SIG-M5 (cell line): ENCODE measurements at places on chromosomes 7 and 10.

GRCh38 chr10:69651362-69651761 is 21.3 kb downstream of the FAM241B start:
- DNase-seq: no peak

GRCh38 chr7:7946486-7946885 is 22.1 kb upstream of the GLCCI1 start:
- no peak for DNase-seq

DNA sequence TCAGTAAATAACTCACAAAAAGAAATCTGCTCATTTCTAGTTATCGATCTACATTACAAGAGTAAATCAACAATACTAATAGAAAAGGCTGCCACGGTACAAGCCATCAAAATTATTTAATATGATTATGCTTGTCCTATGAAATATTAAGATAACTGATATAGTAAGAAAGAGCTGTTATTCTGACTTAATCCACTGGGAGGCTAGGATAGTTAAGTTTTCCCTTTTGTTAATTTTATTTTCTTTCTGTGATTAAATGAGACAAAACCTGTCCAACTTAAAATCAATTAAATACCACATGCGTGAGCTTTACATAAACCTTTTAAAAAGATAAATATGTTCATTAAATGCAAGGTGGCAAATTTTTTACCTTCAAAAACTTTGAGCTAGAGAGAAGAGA is 114.8 kb downstream of the LMBR1 start:
- DNase-seq: no peak

DNA sequence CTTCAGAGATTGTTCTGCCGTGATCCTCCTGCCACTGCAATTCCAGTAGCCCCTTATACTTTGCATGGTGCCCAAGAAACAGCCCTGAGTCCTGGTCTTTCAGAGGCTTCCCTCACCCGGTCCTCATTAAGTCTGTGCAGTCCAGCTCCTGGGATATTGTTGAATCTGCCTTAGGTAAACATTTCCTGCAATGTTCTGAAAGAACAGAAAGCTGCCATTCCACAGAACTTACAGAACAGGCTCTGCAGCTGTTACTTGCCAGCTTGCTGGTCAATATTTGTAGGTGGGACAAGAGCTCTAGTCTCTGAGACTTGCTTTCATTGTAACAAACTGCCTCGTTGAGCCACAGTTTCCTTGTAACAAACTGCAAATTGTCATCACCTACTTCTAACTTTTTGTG is 115.0 kb upstream of the KIF5B start:
- no peak for DNase-seq

DNA sequence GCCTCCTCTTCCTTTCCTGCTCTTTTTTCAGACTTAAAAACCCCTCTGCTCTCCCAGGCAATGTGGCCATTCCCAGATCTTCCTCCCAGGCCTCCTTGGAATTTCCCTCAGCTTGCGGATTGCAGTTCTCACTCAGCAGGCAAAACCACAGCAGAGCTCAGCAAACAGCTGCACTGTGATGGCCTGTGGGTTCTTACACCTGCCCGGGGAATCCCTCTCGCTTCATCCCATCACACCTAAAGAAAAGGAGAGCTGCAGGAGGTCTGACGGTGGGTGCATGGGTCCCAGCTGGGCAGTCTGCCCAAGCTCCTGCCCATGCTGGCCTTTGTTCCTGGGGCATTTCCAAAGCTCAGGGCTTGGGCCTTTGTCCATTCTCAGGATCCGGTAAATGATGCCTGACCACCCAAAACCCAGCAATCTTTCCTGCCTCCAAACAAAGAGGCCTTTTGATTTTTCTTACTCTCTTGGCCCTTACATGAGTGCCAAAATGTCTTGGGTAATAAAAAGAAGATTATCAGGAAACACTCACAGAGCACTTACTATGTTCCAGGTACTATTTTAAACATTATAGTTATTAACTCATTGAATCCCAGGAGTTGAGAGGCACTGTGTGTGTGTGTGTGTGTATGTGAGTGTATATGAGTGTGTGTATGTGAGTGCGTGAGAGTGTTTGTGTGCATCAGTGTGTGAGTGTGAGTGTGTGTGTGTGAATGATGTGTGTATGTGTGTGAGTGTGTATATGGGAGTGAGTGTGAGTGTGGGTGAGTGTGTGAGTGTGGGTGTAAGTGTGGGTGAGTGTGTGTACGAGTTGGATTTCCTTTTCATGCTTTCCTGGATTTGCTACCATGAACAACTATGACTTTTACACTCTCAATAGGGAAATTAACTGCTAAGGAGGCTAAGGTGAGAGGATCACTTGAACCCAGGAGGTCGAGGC is 64.5 kb upstream of the PODXL start:
- no peak for DNase-seq

DNA sequence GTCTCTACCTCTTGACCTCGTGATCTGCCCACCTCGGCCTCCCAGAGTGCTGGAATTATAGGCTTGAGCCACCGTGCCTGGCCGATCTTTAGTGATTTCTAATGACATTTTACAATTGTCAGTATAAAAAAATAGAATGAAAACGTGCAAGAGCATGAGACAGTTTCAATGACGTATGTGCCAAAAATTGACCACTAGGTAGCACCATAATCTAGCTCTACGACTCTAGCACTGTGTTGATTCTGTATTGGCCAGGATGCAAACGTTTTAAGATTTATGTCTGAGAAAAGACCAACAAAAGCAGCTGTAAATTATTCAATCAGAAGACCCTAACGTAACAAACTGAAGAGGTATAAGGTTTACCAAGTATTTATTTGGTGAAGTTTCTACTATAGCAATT is 25.4 kb upstream of the EXOC6 start:
- no peak for DNase-seq

DNA sequence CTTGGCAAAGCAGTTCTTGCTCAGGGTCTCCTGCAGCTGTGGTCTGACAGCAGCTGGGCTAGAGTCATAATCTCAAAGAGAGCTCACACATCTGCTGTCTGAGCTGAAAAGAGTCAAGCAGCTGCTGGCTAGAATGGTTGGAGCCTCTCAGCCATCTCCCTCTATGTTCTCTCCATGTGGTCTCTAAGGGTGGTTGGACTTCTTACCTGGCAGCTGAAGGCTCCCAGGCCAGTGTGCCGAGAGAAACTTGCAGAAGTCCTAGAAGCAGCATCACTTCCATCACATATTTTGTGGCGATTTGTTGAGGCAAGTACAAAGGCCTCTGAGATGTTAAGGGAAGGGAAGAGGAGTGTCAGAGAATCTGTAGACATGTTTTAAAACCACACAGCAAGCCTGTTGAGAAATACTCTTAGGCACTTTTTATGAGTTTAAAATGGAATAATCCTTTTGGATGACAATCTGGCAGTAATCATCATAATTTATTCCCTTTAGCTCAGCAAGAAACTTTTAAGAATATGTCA is 93.2 kb downstream of the REEP3 start:
- DNase-seq: no peak

DNA sequence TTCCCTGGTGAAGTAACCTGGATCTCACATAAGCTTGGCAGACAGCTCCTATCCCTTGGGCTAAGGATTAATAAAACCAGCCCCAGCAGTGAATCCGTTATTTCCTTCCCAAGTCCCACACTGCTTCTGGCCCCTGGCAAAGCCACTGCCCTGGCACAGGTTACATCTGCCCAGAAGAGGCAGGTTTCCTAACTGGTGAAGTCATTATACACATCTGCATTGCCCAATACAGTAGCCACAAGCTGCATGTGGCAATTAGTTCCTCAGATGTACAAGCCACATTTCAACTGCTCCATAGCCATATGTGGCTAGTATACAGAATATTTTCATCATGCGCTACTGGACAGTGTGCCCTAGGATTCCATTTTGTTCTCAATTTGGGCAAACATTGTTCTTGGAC is 273.0 kb downstream of the GRM8 start:
- no peak for DNase-seq

DNA sequence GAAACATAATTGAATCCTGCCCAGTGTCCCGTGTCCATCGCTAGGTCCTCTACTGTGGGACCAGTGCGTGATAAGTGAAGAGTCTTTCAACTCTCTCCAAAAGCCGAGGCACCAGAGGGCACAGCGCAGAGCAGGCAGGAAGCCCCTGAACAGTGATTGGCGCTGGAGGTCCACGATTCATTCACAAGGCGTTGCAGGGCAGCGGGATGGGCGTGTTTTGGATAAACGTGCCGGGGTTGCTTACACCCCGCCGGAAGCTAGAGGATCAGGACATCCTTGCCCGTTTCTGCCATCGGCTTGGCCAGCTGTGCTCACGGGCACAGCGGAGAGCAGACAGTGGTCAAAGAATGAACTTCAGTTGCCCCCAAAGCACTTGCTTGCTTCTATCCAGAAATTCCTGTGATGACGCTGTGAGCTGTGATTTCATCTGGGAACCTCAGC is 86.0 kb upstream of the PFKP start:
- no peak for DNase-seq

GRCh38 chr10:47090903-47091302 is 179.7 kb downstream of the PTPN20 start:
- no peak for DNase-seq

GRCh38 chr10:97017474-97017903 is 168.3 kb downstream of the SLIT1 start:
- no peak for DNase-seq

DNA sequence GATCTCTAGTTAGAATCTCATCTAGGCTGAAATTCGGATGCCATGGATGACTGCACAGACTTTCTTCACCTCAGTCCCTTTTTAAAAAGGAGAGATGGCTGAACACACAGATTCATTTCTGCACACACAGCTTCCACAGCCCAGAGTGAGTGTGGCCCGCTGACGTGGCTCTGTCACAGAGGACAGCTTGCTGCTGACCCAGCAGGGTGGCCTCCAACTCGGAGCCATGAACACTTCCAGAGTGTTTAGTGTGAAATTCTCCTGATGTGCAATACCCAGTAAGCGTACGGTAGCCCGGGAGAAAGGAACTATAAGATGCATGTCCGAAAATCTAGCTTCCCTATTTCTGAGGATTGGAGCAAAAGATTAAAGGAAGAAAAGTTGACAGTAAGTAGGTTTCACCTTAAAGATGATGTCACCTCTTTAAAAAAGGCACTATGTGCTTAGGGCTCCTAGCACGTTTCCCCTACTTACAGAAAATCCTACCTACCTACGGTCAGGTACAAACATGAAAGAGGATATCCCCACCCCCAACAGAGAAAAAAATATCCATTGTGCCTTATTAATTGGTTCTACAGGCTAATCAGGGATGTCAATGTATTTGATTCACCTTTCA is 162.2 kb downstream of the RAPGEF5 start:
- no peak for DNase-seq

GRCh38 chr10:51145375-51145774 is 71.1 kb downstream of the PRKG1 start:
- no peak for DNase-seq

DNA sequence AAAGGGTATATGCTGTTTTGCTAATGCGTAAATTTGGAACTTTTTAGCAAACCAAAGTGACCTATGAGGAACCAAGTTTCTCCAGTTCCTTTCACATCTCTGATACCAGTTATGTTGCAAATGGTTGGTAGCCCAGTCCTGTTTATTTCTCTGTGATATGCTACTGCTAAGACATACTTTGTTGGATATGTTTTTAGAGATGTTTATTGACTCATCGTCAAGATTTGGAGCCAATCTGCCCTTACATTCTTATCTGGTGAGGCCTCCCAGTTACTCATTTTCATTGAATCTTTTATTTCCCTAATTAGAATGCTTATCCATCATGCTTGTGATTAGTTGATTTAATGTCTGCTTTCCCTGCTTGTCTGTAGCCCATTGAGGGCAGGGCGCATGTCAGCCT is 58.9 kb downstream of the LRGUK start:
- no peak for DNase-seq

DNA sequence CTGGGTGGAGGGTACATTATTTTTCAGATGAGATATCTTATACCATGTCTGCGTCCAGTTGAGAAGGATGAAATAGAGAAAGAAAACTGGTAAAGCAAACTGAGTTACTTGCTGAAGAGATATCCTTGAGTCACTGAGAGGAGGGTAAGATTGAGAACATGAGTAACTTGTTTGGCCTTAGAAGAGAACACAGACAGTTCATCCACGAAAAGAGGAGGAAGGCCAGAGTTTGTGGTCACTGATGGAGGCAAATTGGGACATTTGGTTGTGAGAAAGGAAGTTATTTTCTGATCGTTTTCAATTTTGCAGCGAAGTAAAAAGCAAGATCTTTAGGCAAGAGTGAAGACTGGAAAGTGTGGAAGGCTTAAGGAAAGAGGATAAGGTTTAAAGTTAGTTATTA is 15.6 kb downstream of the MBL2 start:
- no peak for DNase-seq

DNA sequence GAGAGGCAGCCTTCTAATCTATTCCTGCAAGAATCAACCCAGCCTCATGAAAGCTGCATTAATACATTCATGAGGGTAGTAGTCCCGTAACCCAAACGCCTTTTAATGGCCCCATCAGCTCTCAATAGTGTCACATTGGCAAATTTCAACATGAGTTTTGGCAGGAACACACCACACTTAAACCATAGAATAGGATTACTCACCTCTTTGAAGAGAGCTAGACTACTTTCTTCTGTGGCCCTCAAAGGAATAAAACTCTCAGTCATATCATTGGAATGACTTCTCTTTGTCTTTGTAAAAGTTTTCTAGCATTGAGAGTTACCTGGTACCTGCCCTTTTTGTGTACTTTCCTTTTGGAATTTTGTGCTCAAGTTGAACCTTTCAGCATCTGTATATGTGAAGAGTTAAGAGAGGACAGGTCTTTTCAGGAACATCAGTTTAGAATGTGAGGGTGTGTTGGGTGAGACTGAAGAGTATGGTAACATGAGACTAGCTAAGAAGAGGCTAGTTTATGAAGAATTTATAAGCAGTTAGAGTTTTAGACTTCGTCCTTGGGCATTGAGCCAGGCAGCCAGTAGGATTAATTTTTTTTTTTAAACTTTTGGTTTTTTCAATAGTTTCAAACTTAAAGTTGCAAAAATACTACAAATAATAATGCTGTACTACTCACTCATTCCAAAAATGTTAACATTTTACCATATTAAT is 92.6 kb downstream of the MLLT10 start:
- DNase-seq: no peak

DNA sequence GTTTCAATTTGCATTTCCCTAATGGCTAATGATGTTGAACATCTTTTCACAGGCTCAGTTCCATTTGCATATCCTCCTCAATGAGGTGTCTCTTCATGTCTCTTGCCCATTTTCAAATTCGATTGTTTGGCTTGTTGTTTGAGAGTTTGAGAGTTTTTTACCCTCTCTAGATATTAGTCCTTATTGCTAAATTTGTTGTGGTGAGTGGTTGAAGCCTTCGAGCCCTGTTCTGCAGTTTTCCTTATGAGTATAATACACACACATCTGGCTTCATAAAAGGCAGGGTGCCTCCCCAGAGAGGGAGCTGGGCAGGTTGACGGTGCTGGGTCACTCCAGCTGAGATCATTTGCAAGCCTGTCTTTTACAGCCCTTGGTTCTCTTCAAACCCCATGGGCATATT is 65.1 kb downstream of the RGS10 start:
- DNase-seq: no peak

DNA sequence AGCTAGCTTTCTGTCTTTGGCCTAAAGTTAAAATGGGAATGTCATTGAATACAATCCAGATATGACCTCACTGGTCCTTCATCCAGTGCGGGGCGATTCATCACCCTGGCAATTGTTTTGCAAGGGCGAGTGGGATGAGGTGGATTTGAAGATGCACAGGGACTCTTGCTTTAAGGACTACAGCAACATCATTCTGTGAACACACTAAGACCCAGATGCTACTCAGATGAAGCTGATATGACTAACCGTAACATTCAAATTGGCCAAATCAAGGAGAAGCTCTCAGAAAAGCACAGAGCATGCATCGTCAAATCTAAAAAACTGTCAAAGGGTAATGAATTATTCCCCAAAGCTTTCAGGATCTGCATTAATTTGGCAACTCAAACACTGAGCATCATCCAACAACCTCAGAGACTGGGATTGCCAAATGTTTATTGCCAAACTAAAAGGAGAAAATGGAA is 12.8 kb downstream of the CPA1 start:
- no peak for DNase-seq
